ENCODE measurements at places on chromosomes 7 and 10. TPM values are rescaled to one million over a fixed set of nuclear protein-coding genes. Genes with fewer than 3 reads are reported as not detected.
A peak's percentile ranks its signal among the peaks of the same experiment; 100 is the strongest.

GRCh38 chr10:125024497-125025234, 82.7 kb downstream of the ZRANB1 start:
- no peak for DNase-seq

DNA sequence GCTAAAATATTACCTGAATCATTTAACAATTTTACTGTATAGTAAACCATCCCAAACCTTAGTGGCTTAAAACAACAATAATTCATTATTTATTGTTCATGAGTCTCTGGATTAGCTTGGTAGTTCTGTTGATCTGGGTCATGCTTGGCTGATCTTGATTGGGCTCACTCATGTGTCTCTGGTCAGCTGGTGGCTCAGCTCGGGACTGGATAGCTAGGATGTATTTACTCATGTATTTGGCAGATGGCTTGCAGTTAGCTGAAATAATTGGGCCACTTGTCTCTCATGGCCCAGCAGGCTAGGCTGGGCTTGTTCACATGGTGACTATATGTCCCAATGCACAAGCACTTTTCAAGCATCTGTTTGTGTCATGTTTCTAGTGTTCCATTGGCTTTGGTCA, 262.8 kb downstream of the BBS9 start:
- DNase-seq: no peak

Gene GSTO2
- 1.7 TPM for total RNA-seq

DNA sequence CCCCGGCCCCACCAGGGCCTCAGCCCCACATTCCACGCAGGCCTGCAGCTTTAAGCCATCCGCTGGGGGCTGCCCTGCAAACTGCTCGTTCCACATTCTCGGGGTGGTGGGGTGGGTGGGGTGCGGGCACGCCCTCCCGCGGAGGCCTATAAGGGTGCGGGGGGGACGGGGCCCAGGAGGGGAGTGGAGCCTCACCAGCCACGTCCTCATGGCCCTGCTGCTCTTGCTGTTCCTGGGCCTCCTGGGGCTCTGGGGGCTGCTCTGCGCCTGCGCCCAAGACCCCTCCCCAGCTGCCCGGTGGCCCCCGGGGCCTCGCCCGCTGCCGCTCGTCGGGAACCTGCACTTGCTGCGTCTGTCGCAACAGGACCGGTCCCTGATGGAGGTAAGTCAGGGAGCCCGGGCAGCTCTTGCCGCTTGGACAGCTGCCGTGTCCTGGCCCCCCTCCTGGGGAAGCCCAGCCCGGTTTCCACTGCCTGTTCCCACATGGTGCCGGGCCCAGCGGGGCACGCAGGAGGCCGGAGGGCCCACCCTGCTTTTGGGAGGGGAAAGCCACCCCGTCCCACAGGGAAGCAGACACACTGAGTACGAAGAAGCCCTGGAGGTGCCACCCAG, at the start of gene CYP2W1:
Gene CYP2W1 (plus strand): TSS at position 178 of the 612 bp plus-strand sequence. CDS start 31 bp downstream, at position 209.
- no peak for DNase-seq

DNA sequence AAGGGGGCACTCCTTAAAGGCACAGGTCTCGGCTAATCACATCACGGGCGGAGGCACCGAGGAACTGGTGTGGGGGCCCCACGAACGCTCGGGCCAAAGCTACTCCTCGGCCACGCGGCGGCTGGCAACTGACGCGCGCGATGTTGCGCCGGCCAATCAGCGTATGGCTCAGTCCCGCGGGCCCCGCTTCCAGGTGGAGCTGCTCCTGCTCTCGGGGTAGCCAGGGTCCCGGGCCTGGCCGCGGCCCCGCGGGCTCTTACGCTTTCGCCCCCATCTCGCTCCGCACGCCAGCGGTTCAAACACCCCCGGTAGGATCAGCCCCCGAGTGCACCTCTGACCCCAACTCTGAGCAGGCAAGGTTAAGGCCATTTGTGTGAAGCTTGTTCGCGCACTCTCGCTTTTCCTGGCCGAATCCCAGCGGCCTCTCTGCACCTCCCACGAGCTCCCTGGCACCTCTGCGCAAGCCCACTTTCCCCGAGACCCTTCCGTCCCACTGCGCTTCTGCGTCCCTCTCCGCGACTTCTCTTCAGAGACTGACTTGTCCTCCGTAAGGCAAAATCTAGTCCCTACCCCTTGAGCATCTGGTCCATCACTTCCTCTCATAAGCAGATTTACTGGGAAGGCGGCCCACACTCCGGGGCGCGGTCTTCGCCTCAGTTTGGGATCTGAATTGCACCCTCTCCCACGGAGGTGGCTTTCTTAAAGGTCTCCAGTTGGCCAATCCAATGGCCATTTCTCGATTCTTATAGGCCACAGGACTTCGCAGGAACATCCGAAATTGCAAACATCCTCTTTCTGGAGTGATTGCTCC, 200.9 kb upstream of the TBX20 start:
- no peak for DNase-seq

DNA sequence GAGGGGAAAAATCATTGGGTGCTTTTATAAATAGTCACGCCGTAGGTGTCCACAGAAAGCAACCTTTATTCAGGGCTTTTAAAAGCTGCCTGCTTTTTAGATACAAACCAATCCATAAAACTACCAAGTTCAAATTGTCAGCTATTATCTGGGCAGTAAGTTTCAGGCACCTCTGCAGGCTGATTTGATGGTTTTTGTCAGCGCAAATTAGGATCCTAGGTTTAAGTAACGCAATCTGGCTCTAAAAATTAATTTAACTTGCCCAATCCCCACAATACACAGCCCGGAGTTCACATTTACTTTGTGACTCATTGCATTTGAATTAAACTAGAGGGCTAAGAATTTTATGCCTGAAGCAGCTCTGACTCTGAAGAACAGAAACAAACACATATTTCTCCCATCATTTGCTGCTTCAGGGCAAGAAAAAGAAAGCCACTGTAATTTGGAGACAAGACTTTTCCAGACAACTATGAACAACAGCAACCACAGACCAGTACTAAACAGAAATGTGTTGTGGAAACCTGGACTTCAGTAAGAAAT, 43.3 kb downstream of the NRP1 start:
- DNase-seq: peak; percentile 68

- no peak for DNase-seq
Observed at GRCh38 chr7:112366886-112367285, 83.4 kb upstream of the IFRD1 start.

Gene ADAM12
- 0.25 TPM for total RNA-seq

DNA sequence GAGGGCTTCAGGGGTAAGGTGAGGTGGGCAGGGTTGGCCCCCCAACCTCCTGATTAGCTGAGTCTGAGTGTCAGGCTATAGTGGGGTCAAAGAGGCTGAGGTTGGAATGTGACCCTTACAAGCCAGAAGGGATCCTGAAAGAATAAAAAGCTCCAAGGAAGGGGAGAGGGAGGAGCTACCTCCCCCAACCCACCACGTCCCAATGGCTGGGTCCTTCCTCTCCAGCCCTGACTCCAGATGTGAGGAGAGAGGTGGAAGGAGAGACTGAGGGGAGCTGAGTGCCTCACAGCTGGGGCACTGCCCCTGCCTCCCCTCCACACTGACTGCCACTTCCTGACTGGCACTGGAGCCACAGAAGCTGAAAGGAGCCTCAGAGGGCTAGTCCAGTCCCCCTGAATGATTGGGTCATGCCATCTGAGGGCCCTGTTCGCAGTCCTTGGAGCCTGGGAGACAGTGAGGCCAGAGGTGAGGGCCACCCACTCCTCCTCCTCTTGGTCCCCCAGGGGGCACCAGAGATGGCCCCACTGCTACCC, 20.6 kb downstream of the IMPDH1 start:
- no peak for DNase-seq

- peak; percentile 10 for DNase-seq
Observed at GRCh38 chr7:11607686-11608085, 224.3 kb downstream of the THSD7A start.

- DNase-seq: no peak
Observed at GRCh38 chr7:101684983-101685330, 55.9 kb upstream of the MYL10 start.

Gene EMX2
- not detected for total RNA-seq

Gene STEAP1B
- not detected for total RNA-seq

DNA sequence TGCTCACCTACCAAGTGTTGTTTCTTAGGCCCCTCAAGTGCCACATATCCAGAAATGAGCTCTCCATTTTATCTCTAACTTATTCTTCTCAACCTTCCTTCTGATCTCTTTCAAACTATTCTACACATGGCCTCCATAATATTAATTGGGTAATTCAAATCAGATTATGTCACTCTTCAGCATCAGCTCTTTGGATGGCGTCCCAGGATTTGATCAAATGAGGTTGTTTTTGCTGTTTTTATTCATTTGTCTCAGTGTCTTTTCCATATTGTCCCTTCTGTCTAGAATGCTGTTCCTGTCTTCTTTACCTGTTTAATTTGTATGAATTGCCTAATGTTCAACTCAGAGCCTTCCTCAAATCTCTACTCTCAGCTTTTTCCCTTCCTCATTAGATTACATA, 234.6 kb upstream of the CXCL12 start:
- DNase-seq: no peak

GRCh38 chr7:5414916-5415315, 8.7 kb downstream of the TNRC18 start:
- peak; percentile 77 for DNase-seq

DNA sequence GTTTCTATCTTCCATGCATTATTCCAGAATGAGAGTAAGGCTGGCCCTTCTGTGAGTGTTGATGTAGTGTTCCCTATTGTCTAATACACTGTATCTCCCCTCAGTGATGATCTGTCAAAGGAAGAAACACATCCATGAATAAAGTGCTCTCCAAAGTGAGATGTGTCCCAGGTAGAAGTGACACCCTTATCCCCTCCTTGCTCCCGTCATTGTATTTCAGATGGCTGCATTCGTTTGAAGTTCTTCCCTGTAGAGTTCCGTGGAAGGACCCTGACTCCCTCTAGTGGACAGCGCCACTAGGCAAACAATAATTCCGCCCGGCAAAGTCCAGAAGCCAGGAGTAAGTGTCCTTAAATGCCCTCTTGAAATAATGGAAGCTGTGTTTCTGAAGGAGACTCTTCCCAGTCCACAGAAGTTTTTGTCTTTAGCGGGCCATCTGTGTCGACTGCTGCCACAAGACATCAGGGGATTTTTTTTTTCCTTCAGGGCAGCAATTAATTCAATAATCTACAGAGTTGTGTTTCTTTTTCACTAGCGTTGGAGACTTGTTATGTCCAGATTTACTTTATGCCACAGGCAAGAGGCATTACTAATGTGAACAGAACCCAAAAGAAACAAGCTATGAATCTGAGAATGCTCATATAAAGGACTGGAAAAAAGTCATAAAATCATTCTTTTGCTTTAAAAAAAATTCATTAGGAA, 64.6 kb downstream of the THNSL1 start:
- DNase-seq: peak; percentile 91

DNA sequence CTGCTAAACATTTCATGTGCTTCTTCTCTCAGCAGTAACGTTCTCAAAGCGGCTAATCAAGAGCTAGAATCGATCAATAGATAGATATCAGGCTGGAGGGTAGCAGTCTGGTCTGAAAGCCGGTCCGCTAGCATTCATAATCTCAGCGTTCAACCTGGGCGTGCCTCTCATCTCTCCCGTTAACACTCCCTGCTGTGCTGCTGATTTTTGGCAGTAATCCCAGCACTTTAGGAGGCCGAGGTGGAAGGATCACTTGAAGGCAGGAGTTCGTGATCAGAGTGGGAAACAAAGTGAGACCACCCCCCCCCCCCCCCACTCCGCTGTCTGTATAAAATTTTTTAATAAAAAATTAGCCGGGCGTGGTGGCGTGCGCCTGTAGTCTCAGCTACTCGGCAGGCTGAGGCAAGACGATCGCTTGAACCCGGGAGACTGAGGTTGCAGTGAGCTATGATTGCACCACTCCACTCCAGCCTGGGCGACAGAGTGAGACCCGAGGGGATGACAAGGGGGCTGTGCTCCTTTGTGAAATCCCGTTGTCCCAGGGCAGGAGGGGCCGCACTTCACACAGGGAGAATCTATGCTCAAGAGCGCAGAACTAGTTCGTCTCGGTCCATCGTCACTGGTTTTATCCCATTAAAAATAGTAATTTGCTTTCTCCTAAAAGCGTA, 624 bp upstream of the CEP55 start:
- peak; percentile 51 for DNase-seq

Gene SPDYE5
- total RNA-seq: not detected

Gene SEMA3A
- 35.9 TPM for total RNA-seq

DNA sequence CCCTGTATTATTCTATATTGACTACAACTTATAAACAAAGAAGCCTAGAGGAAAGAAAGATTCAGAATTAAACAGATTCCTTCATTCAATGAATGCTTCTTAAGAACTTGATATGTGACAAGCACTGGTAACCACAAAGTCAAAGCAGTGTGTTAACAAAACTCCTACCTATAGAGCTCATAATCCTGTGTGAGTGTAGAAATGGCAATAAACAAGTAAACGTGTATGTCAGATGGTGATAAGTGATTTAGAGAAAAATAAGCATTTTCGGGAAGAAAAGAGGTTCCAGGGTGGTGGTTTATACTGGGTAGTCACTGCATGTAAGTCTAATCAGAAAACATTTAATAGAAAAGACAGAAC, 141.3 kb downstream of the JMJD1C start:
- no peak for DNase-seq

DNA sequence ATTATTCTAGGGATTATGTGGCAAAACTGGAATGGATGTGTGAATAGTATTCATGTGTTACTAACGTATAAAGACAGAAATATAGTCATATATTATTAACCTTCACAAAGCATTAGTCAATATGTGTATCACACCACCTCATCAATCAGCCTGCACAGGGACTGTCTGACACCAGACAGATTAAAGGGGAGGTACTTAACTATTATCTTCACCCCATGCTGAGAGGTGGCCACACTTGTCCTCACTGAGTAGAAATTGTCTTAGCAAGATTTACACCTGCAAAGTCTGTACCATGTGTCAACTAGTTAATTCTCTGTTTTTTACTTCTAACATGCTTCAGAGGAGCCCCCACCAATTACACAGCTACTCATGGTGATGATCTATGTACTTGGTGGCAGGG, 146.3 kb upstream of the LRGUK start:
- DNase-seq: no peak

DNA sequence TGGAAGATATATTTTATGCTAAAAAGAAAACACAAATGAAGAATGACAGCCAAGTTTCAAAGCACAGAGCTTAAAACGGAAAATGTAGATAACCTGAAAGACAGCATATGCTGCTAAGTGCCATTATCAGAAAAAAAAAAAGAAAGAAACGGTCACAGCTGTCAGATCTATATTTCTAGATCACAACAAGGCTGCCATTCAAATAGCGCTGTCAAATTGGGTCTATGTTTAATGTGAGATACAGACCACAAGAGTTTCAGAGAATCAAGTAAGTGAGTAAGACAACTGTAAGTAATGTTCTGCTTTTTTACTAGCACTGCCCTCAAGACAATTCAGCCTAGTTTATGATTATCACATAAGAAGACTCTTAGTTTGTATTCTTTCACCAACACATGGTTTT, 66.1 kb upstream of the RNF148 start:
- DNase-seq: no peak

GRCh38 chr7:157525491-157525915, 188.7 kb downstream of the DNAJB6 start:
- no peak for DNase-seq
